ENCODE measurements at places on chromosomes 1 and 21.
A peak's percentile ranks its signal among the peaks of the same experiment; 100 is the strongest.

DNA sequence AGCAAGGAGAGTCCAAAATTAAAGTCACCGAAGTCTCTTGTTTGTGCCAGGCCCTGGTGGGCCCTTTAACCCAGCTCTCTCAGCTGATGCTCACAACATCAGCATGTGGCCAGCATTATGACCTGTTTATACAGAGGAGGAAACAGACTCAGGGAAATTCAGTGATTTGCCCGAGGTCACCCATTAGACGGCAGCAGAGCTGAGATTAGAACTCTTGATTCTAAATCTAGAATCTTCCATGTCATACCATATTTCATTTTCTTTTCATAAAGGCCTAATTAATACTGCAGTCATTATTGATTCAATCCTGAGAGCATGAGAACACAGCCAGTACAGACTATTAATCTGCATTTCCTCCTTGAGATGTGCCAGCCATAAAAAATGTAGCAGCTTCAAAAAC is 63.7 kb downstream of the KCNN3 start:
- no peak for DNase-seq

- no peak for DNase-seq
Observed at GRCh38 chr1:192941722-192942411, 117.3 kb downstream of the UCHL5 start.

GRCh38 chr1:206048582-206048981 is 4.4 kb upstream of the RHEX start:
- DNase-seq, result no peak

- DNase-seq, result no peak
Observed at GRCh38 chr1:111359376-111359775, 68.2 kb downstream of the OVGP1 start.

DNA sequence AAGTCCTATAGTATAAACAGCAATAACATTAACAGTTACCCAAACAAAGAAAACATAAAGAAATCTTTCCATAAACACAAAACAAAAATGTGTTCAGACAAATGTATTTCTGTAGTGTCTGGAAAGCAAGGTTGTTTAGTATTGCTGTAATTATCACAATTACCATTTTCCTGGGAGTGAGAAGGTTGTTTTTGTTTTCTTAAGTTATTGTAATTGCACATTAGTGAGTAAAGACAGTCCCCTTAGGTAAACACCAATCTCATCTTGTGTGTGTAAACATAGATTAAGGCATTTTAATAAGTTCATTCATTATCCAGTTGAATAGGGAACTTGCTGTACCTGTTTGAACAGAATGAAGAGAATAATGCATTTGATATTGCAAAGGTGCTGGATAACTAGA is 356.9 kb upstream of the ADGRL4 start:
- DNase-seq, result no peak

- no peak for DNase-seq
Observed at GRCh38 chr1:222706815-222707214, 5.5 kb downstream of the AIDA start.

GRCh38 chr1:62809788-62810187 is 25.9 kb downstream of the ATG4C start:
- DNase-seq, result no peak

DNA sequence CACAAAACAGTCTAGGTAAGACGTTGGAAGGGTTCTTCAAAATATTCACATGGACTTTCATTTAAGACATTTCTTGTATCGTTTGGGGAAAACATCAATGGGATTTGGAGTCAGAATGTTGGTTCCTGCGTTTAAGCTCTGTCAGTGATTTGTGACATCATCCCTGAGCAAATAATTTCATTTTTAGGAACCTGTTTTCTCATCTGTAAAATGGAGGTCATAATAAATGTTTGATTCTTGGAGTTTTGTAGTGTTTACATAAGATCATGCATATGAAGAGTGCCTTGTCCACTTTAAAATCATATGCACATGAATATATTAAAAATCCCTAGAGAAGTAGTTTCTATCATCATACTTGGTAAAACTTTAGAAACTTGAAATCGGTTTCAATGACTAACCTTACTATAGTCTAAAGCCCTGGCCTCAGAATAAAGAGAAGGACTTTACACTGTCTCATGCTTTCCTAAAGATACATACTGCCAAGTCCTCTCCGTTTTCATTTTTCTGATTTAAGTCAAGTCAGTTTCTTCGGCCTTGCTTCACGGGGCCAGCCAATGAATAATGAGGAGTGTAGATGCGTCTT is 178.4 kb downstream of the ADSS2 start:
- no peak for DNase-seq

- no peak for DNase-seq
Observed at GRCh38 chr1:221839321-221839720, 97.4 kb upstream of the DUSP10 start.

GRCh38 chr1:85200463-85201339 is at the start of gene SYDE2:
SYDE2 (minus strand) TSS chr1:85201016; CDS start chr1:85200996, 20 bp downstream.
- DNase-seq, result peak; percentile 68

DNA sequence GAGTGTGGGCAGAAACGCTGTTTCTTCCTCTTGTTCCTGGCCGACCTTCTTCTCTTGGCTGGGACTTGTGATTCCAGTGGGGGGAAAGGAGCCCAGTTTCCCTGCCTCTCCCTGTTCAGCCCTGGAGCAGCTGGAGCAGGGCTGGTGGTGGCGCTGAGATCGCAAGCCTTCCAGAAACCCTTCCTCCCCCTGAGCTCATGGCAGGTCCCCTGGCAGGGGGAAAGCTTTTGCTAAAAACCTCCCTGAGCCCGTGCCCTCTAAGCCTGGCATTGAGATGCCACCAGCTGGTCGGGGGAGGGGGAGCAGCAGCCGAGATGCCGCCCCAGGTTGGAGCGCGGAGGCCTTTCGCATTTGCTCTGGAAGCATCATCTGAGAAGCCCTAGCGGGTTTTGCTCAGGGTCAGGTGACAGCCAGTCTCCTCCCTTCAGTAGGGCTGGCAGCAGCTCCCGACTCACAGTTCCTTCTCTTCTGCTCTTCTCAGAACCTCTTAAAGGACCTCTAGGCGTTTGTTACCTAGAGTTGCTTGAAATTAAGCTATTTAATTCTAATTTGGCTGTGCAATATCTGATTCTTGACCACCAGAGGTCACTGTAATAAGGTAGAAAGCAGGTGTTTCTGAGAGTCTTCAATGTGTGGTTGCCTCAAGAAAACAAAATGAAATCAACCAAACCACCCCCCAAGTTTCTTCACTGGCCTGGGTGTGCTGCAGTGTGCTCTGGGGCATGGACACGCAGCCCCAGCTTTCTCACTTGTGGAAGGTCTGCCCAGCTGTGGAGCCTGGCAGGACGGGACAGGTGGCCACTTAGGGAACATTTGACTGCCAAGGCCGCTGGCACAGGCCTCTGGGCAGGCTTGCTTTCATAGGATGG is 257.3 kb downstream of the CAMTA1 start:
- no peak for DNase-seq

- DNase-seq, result no peak
Observed at GRCh38 chr1:217985641-217986040, 299.5 kb upstream of the RRP15 start.

DNA sequence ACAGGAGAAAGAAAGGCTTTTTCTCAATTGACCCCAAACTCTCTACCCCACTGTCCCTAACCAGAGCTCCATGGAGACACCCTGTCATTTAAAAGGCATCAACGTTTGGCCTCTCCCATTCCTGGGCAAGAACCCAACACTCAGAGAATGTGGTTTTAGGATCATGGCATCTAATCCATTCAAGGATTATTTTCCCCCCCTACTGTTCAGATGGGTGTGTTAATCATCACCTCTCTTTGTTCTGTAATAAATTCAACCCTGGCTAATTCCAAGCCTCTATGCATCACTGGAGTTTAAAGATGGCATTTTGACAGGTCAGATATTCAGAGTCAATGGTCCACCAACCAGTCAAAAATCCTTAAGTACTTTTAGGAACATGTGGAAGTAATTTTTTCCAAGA is 42.7 kb downstream of the TBX15 start:
- no peak for DNase-seq

DNA sequence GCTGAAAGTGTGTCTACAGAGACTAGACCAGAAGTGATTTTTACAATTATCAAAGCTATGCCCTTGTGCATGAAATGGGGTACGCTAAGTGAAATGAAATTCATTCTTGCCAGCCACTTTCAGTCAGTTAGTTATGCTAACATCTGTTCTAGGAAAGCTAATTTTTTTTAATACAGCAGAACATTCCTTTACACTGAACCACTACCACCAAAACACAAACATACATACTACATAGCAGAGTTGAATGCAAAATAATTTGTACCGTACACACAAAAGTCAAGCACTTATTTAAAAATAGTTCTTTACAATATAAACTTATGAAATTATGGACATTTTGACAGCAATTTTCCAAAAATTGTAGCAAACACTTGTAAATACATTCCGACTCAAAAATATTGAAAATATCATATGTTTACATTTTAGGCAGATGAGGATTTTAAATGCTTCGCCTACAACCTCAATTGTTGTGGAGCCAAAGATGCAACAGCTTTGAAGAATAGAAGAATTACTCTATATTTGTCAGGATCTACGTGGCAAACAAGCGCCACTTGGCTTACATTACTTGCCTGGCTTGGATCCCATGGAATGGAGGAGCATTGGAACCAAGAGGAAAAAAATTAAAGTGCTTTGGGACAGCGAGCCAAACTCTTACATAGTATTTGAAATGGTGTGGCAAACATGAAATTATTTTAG is 30.6 kb downstream of the WLS start:
- DNase-seq, result no peak

GRCh38 chr1:67314696-67315095 is 7.0 kb downstream of the IL12RB2 start:
- DNase-seq, result no peak

- no peak for DNase-seq
Observed at GRCh38 chr1:30151119-30151518, 572.3 kb downstream of the MATN1 start.

- peak; percentile 25 for DNase-seq
Observed at GRCh38 chr1:29299446-29299845, 63.1 kb downstream of the PTPRU start.

DNA sequence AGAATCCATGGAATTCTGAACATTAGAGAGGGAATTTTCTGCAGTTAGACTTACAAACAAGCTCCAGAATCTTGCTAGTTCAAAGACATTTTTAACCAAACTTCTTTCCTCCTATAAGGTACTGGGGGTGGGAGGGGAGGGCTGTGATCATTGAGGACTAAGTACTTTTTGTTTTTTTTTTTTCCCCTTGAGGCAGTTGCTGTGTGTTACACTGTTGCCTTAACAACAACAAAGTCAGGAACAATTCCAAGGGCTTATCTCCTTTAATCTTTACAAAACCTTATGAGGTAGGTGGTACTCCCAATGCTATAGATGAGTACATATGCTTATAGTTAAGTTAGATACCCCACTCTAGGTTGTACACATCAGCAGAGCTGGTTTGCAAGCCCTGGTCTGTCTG is 62.9 kb downstream of the PPP1R12B start:
- no peak for DNase-seq

DNA sequence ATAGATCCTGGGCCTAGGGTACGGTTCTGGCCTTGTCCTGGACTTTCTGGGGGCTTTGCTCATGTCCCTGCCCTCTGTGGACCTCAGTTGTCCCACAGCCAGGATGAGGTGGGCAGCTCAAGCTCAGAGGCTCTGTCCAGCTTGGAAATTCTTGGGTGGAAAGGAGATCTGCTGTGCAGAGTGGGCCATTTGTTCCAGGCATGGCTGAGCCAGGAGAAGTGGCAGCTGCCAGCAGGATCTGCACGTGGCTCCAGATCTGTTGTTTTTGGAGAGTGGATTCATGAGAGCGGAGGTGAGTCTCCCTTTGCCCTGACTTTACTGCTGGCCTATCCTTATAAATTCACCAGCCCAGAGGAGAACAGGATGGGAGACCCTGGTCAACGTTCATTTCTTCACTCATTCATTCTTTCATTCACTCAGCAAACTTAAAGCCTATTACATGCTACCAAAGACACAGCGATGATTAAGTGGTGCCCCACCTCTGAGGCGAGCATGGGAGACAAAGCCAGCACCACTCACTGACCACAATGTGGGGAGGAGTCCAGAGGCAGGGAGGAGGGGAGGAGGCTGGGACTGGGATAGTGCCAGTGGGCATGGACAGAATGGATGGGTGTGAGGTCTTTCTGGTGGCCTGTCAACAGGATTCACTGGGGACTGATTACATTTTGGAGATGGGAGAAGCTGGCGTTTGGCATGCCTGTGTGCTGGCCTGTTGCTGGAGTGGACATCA is 205.1 kb downstream of the TRABD2B start:
- DNase-seq, result peak; percentile 76

DNA sequence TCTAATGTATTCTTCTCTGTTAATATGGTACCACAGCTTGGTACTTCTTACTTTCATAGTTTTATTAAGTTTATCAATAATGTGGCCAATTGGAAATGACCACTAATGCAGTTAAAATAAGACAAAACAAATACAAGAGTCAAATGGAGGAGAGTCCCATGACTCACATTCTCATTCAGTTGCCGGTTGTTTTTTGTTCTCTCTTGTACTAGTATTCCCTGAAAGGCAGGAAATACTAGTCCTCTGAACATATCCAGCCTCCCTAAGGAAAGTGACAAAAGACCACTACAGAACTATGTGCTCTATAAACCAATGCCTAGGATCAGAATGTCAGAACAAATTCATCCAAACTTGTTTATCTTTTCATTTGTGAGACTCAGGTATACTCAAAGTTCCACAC is 165.2 kb upstream of the SAMSN1 start:
- no peak for DNase-seq
